MCF 10A (cell line): ENCODE measurements at places on chromosomes 2 and 18. TPM values are rescaled to one million over a fixed set of nuclear protein-coding genes. Genes with fewer than 3 reads are reported as not detected.

- no peak overlapping the region for H3K27ac ChIP-seq
- no peaks in the 10 kb centered on the region for H3K27me3 ChIP-seq
- H3K36me3 ChIP-seq: no peaks in the 10 kb centered on the region
- peaks cover 26% of the 10 kb centered on the region for H3K4me1 ChIP-seq
Measured at GRCh38 chr2:29462293-29462692, 347.1 kb downstream of the CLIP4 start.

Gene HNMT
- 0.28 TPM in 1 of 2 replicates, not detected in the other for total RNA-seq

Gene AKAIN1
- not detected in 2 replicates for total RNA-seq

- no peak for DNase-seq
- no peak overlapping the region for H3K27ac ChIP-seq
- peaks cover 21% of the 10 kb centered on the region for H3K36me3 ChIP-seq
- no peaks in the 10 kb centered on the region for H3K27me3 ChIP-seq
- H3K4me1 ChIP-seq: peaks cover 11% of the 10 kb centered on the region
Measured at GRCh38 chr2:11634584-11634983, 35.4 kb downstream of the NTSR2 start.

- H3K4me1 ChIP-seq: no peaks in the 10 kb centered on the region
- H3K27me3 ChIP-seq: no peaks in the 10 kb centered on the region
- H3K27ac ChIP-seq: no peak overlapping the region
- H3K4me3 ChIP-seq: no peak overlapping the region
- DNase-seq: no peak
Measured at GRCh38 chr2:202847693-202848524, 23.7 kb downstream of the ICA1L start.

Gene TP53I3
- 81.8 and 99.8 TPM in 2 replicates for total RNA-seq

Gene LONRF2
- total RNA-seq: not detected in 2 replicates

DNA sequence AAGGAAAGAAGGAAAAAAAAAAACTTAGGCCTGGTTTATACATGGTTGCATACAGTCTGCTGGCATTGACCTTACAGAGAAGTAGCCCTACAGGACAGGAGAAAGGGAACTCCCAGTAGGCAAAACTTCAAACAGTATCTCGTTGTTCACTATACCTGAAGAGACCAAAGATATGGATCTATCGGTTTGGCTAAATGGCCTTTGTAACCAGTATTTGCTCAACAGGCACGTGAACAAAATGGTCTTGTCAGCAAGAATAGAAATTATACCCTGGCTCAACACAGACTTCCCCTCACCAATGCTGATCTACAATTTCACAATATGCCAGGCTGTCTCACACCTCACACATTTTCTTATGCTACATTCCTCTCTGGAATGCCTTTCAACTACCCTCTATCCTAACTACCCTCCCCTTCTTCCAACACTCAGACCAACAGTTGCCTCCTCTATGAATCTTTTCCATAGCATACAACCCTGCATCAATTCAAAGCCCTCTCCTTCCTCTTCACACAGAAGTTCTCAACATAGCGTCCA is 13.7 kb downstream of the HYCC2 start:
- H3K27me3 ChIP-seq: no peaks in the 10 kb centered on the region
- DNase-seq: no peak
- no peak overlapping the region for H3K4me3 ChIP-seq
- peaks cover 14% of the 10 kb centered on the region for H3K36me3 ChIP-seq
- H3K27ac ChIP-seq: no peak overlapping the region

DNA sequence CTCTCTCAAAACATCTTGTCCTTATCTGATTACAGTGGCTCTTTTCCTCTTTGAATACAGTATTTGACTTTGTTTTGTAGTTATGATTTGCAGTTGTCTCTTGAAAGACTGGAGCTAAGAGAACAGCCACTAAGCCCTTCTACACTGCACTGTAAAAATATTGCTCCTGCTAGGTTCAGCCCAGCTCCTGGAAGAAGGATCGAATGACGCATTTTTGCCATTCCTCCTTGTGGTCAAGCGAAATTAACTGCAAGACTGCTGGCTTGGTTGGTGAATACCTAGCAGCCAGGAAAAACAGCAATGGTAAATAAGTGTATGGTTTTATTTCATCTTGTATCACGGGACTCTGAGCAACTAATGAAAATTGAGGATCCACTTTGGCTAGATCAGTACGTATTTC is 407.8 kb upstream of the CDH2 start:
- H3K4me1 ChIP-seq: peaks cover 4% of the 10 kb centered on the region
- no peak overlapping the region for H3K4me3 ChIP-seq
- no peaks in the 10 kb centered on the region for H3K27me3 ChIP-seq
- no peak overlapping the region for H3K27ac ChIP-seq
- peak; percentile 35 for DNase-seq
- no peaks in the 10 kb centered on the region for H3K36me3 ChIP-seq

Gene SCN9A
- total RNA-seq: 1.3 and 1.9 TPM in 2 replicates

Gene PSMD14
- 130 and 135 TPM in 2 replicates for total RNA-seq

GRCh38 chr2:240987588-240987987 is 10.8 kb upstream of the SNED1 start:
- peak overlapping the region; percentile 54 for H3K27ac ChIP-seq
- H3K4me3 ChIP-seq: peak overlapping the region; percentile 23
- peaks cover 5% of the 10 kb centered on the region for H3K36me3 ChIP-seq
- no peak for DNase-seq
- H3K4me1 ChIP-seq: peaks cover 31% of the 10 kb centered on the region
- H3K27me3 ChIP-seq: no peaks in the 10 kb centered on the region

DNA sequence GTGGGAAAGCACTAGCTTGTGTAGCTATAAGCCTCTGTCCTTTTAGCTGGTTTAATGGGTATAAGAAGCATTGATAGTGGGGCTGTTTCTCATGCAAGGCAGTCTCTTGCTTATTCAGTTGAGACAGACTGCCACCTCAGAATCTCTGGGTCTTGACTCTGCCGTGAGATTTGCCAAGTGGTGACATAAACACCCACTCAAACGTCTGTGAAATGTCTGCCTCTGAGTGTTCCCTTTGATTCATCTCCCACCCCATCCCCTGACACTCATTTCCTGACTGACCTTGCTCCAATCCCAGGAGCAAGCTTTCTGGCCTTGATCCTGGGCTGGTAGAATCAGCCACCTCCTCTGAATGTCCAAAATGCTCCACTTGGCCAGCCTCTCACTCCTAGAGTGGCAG is 141.9 kb upstream of the RBMS1 start:
- H3K4me3 ChIP-seq: no peak overlapping the region
- no peaks in the 10 kb centered on the region for H3K4me1 ChIP-seq
- no peak overlapping the region for H3K27ac ChIP-seq

DNA sequence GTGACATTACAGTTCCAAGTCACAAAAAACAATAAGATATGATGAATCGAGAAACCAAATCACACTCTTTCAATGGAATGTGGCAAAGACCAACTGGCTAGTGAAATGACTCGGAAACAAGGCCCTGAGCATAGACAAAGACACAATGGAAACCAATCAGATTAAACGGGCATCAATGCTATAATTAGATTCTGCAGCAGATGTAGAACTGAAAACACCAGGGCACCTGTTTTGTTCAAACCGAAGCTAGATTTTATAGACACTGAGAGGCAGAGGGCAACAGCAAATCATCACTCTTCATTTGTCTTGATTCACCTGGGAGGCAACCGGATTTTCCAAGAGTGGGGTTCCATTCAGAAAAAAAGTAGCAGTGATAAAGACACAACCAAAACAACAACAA is 92.8 kb upstream of the BARD1 start:
- H3K36me3 ChIP-seq: no peaks in the 10 kb centered on the region
- H3K4me1 ChIP-seq: no peaks in the 10 kb centered on the region
- DNase-seq: no peak
- H3K27me3 ChIP-seq: no peaks in the 10 kb centered on the region
- no peak overlapping the region for H3K4me3 ChIP-seq

Gene PDE1A
- total RNA-seq: 0.15 and 0.30 TPM in 2 replicates

Gene CLHC1
- 32.8 and 35.4 TPM in 2 replicates for total RNA-seq

DNA sequence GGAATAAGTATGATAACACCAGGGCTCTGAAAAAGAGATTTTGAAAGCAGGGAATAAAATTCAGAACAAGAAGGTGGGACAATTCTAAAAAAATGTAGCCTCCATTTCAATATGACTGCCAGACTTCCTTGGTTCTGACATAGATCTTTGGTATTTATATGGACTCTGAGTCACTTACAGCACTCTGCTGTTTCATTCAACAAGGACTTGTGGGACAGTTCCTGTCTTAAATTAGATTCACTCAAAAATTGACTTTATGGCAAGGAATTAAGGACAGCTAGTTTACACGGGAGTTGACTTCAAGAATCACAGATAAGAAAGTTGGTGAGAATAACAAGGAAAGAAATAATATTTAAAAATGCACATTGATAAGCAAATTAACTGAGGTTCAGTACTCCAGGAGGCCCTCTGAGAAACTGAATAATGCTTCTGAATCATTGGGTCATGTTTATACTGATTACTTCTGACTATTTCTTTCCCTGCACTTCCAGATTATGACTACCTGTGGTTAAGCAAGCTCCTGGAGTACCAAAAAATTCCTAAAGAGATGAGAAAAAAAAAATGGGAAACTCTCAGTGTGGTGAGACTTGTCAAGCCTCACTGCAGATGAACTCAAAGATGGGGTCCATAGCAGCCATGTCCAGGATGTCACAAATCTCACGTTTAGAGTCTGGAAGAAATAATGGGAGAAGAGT is 828.3 kb upstream of the PIK3C3 start:
- peaks cover 6% of the 10 kb centered on the region for H3K36me3 ChIP-seq
- DNase-seq: peak; percentile 34
- no peak overlapping the region for H3K4me3 ChIP-seq

- H3K4me1 ChIP-seq: no peaks in the 10 kb centered on the region
- H3K27me3 ChIP-seq: peaks cover 24% of the 10 kb centered on the region
- H3K36me3 ChIP-seq: no peaks in the 10 kb centered on the region
- H3K4me3 ChIP-seq: no peak overlapping the region
Measured at GRCh38 chr18:75141166-75141565, 67.8 kb downstream of the PTGR3 start.

GRCh38 chr2:128028668-128029054 is 802 bp upstream of the SAP130 start:
- peak overlapping the region; percentile 92 for H3K4me3 ChIP-seq
- peaks cover 12% of the 10 kb centered on the region for H3K36me3 ChIP-seq
- no peak overlapping the region for H3K27ac ChIP-seq
- H3K27me3 ChIP-seq: no peaks in the 10 kb centered on the region
- H3K4me1 ChIP-seq: peaks cover 7% of the 10 kb centered on the region

DNA sequence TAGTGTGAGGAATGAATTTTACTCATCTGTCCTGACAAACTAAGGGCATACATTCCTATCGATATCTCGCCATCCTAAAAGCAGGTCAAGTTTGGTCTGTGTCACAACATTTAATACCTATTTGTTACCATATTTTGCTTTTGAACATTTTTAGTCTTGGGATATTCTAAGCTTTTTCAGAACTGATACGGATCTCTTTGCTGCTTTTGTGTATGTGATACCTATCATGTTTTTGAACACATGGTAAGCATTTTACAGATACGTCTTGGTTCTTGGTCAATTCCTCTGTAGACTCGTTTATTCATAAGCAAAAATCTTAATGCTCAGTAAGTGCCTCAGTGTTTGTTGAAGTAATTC is 592 bp downstream of the ZNF397 start:
- no peak for DNase-seq
- H3K36me3 ChIP-seq: peaks cover 51% of the 10 kb centered on the region
- H3K27me3 ChIP-seq: no peaks in the 10 kb centered on the region

DNA sequence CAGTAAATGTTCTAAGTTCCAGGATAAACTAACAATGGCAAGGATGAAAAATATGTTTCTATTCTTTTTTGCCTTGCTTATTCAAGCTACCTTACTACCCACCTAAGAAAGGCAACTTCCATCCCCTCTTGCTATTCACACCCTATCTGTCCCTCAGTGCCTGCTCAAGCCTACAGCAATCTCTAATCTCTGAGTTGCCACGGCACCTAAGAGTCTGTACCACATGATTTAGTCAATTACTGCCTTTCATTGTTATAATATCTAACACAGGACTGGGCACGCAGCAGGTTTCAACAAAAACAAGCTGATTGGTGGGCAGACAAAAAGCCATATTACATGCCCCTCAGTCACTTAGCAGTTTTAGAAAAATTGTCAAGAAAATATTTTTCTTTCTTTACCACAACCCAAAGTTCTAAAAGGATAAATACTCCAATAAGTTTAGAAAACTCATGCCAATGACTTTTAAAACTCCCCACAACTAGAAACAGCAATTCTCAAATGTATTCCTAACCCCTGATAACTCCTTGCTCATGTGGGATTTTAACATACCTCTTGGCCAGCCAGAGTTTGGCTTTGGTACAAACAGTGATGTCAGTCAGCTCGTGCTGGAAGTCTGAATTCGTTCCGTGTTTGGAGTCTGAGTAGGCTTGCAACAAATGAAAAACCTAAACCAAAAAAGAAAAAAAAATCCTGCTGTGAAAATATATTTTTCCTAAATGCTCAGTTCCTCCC is 117.3 kb upstream of the ZFP36L2 start:
- H3K27me3 ChIP-seq: no peaks in the 10 kb centered on the region
- H3K4me1 ChIP-seq: peaks cover 28% of the 10 kb centered on the region
- peaks cover 22% of the 10 kb centered on the region for H3K36me3 ChIP-seq
- no peak overlapping the region for H3K27ac ChIP-seq
- no peak overlapping the region for H3K4me3 ChIP-seq

Gene OSBPL6
- 26.2 and 43.1 TPM in 2 replicates for total RNA-seq

DNA sequence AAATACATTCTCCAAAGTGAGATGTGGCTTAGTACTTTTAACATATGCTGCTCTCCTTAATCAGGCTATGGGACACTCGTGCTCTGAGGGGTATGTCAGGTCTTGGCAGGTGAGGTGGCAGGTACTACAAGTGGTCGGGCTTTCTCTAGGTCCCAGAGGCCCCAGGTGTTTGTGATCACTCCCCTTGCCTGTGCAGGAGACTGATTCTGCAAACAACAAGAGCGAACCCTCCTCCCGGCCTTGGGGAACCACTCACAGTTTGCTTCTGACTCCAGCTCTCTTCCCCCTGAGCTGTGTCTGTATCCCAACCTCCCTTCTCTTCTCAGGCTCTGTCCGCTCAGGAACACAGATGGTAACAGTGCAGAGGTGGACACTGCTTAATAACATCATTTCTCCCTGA is 48.1 kb downstream of the ATOH8 start:
- H3K4me3 ChIP-seq: no peak overlapping the region
- no peaks in the 10 kb centered on the region for H3K36me3 ChIP-seq
- no peak for DNase-seq

Gene DNMT3A
- total RNA-seq: 8.0 and 11.5 TPM in 2 replicates

GRCh38 chr2:57443973-57444521 is 602.6 kb upstream of the VRK2 start:
- DNase-seq: peak; percentile 27
- H3K4me3 ChIP-seq: no peak overlapping the region
- H3K4me1 ChIP-seq: no peaks in the 10 kb centered on the region
- H3K36me3 ChIP-seq: no peaks in the 10 kb centered on the region
- no peaks in the 10 kb centered on the region for H3K27me3 ChIP-seq

DNA sequence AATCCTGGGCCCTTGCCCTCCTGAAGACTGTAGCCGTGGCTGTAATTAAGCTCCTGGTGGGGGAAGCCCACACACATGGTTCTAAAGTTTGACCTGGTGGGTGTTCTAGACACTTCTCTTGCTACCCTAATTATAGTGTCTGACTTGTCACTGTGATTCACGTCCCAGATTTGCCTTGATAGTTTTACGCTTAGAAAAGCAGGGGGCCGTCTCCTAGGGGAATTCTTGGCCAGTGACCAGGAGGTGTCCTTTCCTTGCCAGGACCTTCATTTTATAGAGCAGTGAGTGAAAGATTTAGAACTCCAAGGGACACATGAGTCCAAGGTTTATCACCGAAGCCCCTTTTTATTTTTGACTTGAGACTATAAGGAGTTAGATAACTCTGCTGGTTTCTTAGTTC is 9.0 kb downstream of the TMEM214 start:
- no peak overlapping the region for H3K27ac ChIP-seq
- no peak for DNase-seq
- H3K4me3 ChIP-seq: no peak overlapping the region
- H3K4me1 ChIP-seq: no peaks in the 10 kb centered on the region
- H3K27me3 ChIP-seq: no peaks in the 10 kb centered on the region
